ENCODE measurements at places on chromosomes 5 and 9.

DNA sequence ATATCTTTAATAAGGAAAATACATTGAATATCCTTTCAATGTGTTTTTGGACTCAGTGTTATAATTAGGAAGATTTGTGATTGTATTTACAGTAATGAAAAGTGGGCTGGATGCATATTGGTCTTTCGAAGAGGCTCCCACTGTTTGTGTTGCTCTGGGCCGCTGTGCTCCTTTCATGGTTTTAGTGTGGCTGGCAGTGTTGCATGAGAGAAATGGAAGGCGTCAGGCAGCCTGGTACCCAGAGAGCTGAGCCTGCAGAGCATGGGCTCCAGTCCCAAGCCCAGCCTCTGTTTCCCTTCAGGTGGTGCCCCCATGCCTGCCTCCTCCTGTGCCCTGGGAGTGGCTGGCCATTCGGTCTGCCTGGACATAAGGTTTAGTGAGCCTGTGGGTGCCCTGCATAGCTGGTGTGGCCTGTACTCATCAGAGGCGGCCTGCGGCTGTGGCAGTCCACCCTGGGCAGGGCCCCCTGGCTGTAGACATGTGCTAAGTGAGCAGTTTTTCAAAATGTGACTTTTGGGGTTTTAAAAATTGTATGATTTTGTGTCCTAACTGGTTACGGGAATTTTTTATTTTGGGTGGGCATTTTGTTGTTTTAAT is 27.4 kb upstream of the FAM120AOS start:
- DNase-seq, result no peak

DNA sequence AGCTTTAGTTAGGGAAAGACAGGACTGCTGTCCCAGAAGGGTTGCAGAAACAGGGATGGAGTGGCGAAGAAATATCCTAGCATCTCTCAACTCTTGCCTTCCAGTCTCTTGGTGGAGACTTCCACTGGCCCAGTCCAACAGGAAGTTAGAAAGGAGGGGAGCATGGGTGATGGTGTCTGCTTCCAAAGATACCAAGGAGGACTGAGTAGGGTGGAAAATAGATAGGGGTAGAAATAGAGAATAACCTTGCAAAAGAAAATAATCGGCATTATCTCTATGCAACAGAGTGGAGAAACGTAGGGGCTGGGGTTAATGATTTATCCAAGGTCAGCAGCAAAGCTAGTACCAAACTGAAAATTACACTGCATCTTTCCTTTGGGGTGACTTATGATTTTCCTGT is 242.3 kb downstream of the PSAT1 start:
- no peak for DNase-seq

- no peak for DNase-seq
These were observed 47.5 kb upstream of the RNF20 start for GRCh38 chr9:101485924-101486692.

DNA sequence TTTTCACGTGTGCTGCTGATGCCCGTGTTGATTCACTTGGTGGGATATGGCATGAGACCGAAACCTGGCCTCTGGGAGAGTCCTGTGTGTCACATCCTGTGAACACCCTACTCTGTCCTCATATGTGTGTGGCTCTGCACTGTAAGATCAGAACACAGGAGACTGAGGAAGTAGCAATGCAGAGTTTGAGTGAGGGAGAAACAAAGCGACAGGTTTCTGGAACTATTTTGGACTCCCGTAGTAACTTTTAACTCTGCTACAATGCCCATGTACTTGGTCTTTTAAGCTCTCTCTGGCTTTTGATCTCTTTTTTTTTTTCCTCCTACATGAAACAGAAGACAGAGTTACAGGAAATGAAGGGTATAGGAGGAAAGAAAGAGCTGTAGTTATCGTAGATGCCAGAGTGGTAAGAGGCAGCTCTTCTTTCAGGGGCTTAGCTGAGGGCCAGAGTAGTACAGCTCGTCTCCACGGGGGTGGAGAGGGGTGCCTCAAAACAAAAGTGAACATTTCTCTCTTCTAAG is 26.6 kb downstream of the GRAMD2B start:
- no peak for DNase-seq

GRCh38 chr9:108963459-108964143 is 29.4 kb downstream of the ABITRAM start:
- no peak for DNase-seq

DNA sequence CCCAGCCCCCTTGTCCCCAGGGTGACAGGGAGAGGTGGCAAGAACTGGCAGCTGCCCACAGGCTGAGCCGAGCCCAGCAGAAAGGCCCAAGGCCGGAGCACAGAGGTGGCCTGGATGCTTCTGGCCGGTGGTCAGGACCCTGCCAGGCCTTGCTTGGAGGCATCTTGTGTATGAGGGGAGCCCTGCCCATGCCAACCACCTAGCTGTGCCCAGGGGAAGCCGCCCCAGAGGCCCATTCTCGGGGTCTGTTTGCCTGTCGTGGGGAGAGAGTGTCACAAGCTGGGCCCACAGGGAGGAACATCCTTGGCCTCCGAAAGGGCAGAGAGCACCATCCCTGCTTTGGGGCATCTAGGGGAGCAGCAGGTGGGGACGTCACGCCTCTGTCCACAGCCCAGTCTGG is 10.0 kb downstream of the NKD2 start:
- DNase-seq, result no peak

GRCh38 chr9:124758691-124759090 is 12.4 kb downstream of the NR6A1 start:
- no peak for DNase-seq

GRCh38 chr9:35905912-35906679 is at the start of gene HRCT1:
HRCT1 (plus strand) TSS chr9:35906202; CDS start chr9:35906288, 86 bp downstream.
- peak; percentile 74 for DNase-seq

- DNase-seq, result no peak
These were observed 124.4 kb downstream of the PLK2 start for GRCh38 chr5:58335518-58335917.

DNA sequence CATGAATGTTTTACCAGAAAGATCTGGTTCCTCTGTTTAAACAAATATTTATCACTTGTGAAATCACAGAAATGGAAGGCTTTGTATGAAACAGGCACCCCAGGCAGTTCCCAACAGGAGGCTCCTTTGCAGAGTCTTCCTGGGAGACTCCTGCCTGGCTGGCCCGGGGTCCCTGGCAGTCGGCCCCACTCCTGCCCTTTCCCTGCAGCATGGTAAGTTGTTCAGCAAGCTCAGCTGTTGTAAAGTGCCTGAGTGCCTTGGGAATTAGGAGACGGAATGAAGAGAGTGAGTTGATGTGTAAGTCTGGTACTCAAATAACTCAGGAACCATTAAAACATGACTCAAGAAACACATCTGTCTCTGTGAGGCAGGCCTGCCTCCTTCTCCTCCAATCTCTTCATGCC is 17.5 kb upstream of the LHFPL2 start:
- no peak for DNase-seq

GRCh38 chr9:123680352-123680751 is 249.6 kb downstream of the DENND1A start:
- DNase-seq, result no peak

DNA sequence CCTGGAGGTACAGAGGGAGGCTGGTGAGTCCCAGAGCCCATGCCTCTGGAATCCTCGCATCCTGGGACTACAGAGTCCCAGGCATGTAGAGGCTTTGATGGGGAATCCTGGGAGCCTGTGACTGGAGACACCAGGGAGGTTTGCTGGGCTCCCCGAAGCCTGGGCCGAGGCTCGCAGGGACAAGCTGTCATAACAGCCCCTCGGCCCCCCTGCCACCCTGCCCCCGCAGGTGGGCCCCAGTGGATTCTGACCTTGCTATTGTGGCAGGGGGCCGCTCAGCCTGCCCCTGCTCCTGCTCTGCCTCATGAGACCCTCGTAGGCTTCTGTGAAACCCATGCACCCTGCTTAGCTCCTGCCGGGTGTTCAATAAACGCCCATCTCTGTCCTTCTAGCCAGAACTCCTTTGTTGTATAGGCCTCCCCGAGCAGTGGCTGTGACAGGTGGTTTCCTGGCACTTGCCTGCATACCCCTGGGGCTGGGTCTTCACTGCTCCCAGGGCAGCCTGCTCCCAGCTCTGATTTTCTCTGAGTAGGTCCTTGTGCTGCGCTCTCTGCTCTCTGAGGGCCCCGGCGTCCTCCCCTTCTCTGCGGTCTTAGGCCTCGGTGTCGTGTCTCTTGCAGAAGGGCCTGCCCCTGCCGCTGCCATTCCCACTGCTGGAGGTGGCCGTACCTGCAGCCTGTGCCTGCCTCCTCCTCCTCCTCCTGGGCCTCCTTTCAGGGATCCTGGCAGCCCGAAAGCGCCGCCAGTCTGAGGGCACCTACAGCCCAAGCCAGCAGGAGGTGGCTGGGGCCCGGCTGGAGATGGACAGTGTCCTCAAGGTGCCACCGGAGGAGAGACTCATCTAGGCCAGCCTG is 20.4 kb downstream of the CRB2 start:
- no peak for DNase-seq

- no peak for DNase-seq
These were observed 8.0 kb downstream of the WHRN start for GRCh38 chr9:114497236-114497635.

GRCh38 chr5:82274343-82275211 is 3.6 kb downstream of the RPS23 start:
- DNase-seq, result no peak

GRCh38 chr5:134171972-134172371 is 4.8 kb downstream of the SKP1 start:
- DNase-seq, result no peak

GRCh38 chr5:168057905-168058304 is 233.5 kb upstream of the WWC1 start:
- no peak for DNase-seq

- DNase-seq, result no peak
These were observed 132.9 kb downstream of the MVB12B start for GRCh38 chr9:126459546-126459945.
